Adipocyte (in vitro differentiated cells): ENCODE measurements at places on chromosomes 4 and X.
A peak's percentile ranks its signal among the peaks of the same experiment; 100 is the strongest.

DNA sequence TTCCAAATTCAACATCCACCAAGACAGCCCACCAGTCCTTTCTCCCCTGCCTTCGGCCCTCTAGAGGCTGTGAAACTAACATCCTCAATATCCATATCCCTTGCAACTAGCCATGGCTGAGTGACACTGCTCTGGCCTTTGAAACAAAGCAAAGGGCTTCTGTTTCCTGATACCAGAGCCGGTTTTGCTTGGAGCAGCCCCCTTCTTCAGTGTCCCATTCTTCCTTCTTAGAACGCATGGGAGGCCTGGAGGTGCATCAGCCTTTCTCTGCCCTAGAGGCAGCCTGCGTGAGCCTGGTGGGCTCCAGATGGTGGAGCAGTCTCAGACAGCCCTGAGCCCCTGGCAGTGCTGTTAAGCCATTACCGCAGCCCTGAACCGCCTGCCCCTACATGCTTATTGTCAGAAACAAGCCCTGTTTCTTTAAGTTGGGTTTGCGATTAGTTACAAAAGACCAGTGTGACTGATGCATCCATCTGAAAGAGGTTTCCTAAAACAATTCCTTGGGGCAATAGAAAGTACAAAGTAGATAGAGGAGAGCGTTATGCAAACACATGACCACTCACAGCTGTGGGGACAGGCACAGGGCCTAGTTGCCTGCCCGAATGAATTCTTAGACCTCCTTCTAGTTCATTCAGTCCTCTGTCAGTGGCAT lies 74.1 kb downstream of the EVC start:
- peak; percentile 43 for DNase-seq

DNA sequence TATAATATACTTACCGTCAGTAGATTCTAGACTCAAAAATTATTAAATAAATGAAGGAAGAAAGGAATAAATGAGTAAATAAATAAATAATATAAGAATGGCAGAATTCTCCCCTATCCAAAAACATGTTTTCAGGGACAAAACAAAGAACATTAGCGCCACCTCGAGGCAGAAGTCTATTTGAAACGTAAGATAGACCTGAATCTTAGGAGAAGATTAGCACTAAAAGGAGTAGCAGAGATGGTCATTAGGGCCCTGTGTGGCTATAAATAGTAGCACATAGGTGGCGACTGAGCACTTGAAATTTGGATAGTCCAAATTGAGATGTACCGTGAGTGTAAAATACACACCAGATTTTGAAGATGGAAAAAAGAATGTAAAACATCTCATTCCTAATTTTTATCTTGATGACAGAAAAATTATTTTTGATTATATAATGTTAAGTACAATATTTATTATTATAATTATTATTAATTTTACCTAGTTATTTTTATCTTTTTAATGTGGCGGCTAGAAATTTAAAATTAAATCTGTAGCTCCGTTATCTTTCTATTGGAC lies 24.3 kb upstream of the SRD5A3 start:
- peak; percentile 94 for DNase-seq

GRCh38 chrX:112513154-112513553 lies 166.6 kb downstream of the LHFPL1 start:
- peak; percentile 85 for DNase-seq

- DNase-seq = peak; percentile 48
Measured at GRCh38 chrX:49309401-49309981, 6.0 kb downstream of the GAGE10 start.

DNA sequence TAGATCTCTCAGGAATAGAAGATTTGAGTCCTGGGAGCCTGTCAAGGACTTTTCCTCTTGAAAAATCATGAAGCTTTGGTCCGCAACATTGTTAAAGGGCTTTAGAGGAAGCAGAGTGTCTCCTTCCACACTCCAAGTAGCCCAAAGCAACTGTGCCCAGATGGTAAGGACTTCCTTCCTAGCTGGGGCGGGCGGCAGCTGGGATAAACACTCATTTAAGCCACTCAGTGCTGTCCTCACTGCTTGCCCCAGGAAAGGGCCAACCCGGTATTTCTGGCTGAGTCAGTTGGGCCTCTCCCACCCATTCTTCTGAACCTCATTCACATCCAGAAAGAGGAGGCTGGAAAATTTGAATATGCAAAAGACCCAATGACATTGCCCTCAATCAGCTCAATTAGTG lies 144.3 kb downstream of the CHIC2 start:
- no peak for DNase-seq

DNA sequence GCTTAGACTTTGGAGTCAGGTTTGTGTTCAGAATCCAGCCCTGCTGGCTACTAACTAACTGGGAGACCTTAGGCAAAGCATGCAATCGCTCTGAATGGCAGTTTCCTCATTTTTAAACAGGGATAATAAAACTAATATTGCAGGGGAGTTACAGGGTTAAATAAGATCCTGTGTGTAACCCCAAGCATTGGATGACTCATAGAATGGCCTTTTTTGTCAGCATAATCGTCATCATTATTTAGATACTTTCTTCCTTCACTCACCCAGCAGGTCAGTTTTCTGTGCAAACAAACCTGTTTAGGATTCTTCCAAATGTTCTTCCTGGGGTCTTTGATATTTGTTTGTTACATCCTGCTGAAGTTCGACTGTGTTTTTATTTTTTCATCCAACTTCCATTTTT lies 208.2 kb downstream of the EVC2 start:
- peak; percentile 20 for DNase-seq

GRCh38 chr4:56426273-56426672 lies 9.1 kb downstream of the PPAT start:
- DNase-seq = no peak

DNA sequence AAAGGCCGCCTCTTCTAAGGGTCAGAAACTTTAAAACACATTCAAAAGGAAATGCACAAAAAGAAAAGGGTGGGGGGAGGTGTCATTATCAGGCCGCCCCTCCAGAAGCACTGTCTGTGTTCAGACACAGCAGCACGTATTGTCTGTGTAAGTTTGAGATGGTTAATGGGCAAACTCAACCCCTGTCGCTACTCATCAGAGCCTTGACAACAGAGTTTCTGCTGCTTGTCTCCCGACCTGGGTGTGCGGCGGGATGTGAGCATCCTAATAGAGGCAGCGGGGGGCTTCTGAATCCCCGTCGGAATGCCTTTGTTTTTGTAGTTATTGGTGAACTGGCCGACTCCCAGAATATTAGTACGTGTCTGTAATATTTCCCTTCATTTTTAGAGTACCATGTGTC lies 158.9 kb downstream of the DCTD start:
- no peak for DNase-seq

GRCh38 chr4:17283832-17284231 lies 228.1 kb downstream of the QDPR start:
- no peak for DNase-seq

DNA sequence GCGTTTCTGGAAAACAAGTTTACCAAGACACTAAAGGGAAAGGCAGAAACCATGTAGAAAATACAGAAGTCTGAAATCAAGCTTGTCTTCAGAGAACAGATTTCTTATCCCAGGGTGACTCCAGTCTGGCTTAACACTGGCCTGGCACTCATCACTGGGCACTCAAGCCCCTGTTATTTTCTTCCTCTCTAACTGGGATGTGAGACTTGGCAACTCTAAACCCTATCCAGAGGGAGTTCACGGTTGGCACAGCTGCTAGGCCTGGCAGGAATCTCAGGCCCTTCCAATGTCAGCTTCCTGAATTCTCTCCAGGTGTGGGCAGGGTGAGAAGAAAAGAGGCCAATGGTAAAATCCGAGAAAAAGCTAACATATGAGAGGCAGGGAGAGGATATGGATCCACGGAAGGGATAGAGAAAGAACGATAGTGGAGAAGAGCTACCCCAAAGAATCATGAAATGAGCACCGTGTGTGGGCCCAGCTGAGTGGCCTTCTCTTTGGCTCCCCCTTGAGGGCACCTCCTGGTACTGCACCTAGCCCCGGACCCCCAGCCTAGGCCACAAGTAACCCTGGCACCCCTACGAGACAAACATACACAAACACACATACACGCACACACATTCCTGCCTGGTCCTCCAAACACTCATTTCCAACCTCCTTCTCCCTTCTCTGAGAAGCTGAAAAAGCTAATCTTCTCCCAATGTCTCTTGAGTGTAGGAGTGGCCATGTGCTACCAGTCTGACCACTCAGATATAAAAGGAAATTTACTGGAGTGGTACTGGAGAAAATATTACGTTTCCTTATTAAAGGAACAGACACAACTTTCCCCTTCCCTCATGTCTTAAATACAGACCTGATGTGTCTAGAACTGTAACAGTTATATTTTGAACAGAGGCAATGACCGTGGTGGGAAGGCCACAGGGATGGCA lies 16.6 kb upstream of the PTCHD1 start:
- DNase-seq = peak; percentile 20

DNA sequence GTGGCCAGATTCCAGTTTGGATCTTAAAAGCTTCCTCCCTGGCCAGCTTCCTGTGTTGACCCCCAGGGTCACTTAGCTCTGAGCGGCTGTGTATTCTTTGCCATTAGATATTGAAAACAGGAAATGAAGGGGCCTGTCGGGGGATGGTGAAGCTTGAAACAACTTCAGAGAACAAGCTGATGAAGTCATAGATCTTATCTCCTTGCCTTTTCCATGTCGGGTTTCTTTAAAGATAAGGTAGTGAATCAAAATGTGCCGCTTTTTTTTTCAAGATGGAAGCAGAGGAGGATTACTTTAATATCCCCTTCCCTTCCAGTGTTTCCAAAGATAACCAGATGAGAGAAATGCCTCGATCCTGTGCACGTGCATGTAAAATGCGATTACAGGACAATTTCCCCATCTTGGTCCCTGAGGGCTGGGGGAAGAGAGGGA lies 508.5 kb downstream of the MID1IP1 start:
- DNase-seq = no peak

GRCh38 chr4:175905925-175906324 lies 93.9 kb upstream of the GPM6A start:
- DNase-seq = no peak

- peak; percentile 53 for DNase-seq
Measured at GRCh38 chr4:87530868-87531267, 1.7 kb upstream of the SPARCL1 start.

GRCh38 chr4:120864969-120865368 lies 57.6 kb downstream of the PRDM5 start:
- no peak for DNase-seq

GRCh38 chr4:70522626-70523025 lies 4.3 kb downstream of the AMTN start:
- no peak for DNase-seq

DNA sequence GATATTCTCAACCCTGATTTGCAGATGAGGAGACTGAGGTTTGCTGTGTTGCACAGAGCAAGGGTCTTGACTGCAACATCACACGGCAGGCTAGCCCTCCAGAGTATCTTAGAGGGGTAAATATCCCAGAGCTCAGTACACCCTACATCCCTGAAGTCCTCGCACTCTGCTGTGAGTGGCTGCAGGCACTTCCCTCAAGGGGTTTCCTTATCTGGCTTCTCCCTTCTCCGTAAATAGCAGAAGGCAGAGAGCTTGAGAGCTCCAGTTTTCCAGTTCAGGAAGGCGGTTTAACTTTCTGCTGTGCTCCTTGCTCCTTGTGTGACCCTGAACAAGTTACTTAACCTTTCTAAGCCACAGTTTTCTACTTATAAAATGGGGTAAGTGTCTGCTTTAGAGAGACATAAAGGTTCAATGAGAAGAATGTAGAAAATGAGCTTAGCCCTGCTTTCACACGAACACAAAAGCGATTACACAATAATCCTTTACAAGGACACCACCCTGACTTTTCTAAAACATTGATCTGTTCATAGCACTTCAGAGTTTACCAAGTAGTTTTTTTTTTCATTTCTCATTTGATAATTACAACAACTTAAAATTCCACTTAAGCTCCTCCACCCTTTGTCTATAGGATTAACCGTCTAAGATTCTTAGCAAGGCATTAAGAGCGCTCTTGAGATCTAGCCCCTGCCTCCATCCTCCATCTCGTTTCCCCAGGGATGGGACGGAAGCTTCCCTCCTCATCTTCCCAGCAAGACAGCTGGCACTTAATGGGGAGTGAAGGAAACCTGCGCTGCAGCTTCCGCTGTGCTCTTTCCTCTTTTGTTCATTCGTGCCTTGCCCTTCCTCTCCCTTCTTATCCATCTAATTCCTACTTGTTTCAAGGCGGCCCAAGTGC lies 68.4 kb downstream of the TAPT1 start:
- DNase-seq = peak; percentile 38

DNA sequence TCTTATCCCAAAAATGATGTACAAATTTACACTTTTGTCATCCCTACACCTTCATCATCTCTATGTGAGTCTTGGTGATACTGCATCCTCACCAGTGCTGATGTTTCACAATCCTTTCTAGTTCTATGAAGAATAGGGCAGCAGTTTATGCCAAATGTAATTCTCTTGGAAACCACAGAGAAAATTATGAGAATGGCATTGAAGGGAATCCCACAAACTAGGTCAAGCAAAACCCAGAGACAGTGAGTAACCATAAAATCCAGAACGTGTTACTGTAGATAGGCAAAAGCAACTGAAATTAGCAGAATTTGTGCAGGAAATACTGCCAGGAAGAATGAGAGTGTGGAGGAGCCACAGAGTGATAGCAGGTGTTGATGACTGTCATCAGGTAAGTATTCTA lies 24.5 kb downstream of the IL15 start:
- DNase-seq = peak; percentile 37

DNA sequence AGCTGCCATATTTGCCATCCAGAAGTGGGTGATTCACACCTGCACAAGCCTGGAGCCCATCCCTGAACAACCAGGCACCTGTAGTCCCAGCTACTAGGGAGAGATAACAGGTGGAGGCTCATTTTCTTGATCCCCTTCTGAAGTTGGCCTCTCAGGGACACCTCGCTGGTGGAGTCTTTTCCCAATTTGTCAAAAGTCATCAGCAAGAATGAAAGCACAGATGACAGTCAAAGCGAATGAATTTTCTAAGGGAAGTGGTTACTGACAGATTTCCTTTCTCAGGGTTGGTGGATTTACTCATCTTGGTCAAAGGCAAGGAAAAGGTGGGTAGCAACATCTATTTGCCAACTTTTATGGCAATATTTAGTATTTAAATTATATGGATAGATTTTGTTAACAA lies 36.5 kb downstream of the FGFBP1 start:
- no peak for DNase-seq

- DNase-seq = no peak
Measured at GRCh38 chrX:132206259-132206658, 13.0 kb downstream of the RAP2C start.

- no peak for DNase-seq
Measured at GRCh38 chr4:109708990-109709389, 5.7 kb upstream of the CASP6 start.

DNA sequence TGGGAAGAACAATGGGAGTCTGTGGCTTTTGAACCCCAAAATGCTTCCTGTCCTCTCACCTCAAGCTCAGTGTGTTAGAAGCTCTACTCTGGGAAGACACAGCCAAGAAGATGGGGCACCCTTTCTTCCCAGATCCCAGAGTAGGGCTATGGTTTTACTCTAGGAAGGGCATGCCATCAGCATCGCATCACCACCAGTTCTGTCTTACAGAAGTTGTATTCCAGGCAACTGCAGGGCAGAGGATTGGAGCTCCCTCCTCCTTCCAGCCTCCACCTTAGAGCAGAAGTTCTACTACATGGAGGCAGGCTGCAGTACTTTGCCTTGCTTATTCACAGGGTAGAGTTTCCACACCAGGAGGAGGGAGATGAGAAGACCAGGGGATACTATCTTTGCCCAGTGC lies 18.1 kb upstream of the ZFX start:
- no peak for DNase-seq

GRCh38 chr4:168999809-169000208 lies 10.2 kb downstream of the CBR4 start:
- DNase-seq = no peak

GRCh38 chr4:119261986-119262385 lies 49.5 kb downstream of the USP53 start:
- DNase-seq = no peak
